ENCODE measurements at places on chromosomes 12 and 14.

GRCh38 chr12:42859612-42860011 is 270.1 kb upstream of the PRICKLE1 start:
- DNase-seq: no peak

DNA sequence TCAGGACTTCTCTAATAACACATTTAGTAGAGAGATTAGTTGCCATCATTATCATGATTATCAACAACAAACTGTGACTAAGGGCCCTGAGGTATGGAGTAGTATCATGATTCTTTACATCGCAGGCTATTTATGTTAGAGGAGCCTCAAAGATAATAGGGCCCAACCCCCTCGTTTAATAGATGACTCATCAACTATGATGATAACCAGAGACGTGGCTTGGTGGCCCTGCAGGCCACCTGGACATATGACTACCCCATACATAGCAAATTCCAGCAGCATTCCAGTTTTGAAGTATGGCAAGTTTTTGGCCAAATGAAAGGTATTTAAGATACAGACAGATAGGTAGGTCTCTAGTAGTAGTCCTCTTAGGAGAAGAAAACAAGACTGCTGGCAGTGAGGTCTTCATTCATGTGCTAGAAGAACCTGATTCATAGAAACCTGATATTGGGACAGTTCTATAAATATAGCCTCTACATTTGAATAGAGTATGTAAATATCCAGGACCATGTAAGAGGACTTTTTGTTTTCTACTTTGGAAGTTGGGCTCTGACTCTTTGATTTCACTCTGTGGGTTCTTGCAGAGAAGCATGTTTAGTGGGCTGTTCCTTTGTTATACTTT is 5.6 kb downstream of the RIC8B start:
- DNase-seq: no peak

DNA sequence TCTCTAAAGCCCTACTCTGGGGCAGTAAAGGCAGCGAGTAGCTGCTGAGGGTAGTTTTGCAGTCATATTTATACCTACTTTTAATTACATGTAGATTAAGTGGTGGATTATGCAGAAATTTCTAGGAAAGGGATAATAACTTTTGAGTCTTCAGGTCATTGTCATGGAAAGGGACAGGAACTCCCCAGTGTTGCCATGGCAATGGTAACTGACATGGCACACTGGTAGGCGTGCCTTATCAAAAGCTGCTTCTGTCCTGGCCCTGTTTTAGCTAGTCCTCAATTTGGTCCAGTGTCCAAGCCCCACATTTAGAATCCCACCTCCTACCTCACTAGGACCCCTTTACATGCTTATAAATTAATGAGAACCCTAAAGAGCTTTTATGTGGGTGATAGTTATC is 303.1 kb downstream of the VRK1 start:
- DNase-seq: no peak

- no peak for DNase-seq
These were observed 215.4 kb upstream of the C14orf180 start for GRCh38 chr14:104363891-104364760.

DNA sequence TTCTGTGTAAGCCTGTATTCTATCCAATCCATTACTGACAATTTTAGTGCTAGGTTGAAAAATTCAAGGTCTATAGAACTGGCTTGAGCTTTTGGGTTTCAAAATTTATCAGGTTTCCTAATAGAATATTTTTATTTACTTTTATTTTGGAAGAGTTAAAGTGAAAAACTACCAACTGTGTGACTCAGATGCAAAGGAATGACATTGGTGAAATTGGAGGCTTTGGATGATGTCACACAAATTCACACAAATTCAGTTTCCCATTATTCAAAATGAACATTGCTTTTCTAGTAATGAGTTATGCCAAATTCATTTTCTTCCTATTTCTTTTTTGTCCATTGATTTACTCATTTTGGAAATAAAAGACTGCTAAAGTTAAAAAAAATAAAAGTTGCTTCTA is 186.9 kb downstream of the ALX1 start:
- DNase-seq: no peak

GRCh38 chr14:22314183-22314820 is 274.7 kb downstream of the DAD1 start:
- no peak for DNase-seq
